ENCODE measurements at places on chromosomes 1 and 21. TPM values are rescaled to one million over a fixed set of nuclear protein-coding genes. Genes with fewer than 3 reads are reported as not detected.

DNA sequence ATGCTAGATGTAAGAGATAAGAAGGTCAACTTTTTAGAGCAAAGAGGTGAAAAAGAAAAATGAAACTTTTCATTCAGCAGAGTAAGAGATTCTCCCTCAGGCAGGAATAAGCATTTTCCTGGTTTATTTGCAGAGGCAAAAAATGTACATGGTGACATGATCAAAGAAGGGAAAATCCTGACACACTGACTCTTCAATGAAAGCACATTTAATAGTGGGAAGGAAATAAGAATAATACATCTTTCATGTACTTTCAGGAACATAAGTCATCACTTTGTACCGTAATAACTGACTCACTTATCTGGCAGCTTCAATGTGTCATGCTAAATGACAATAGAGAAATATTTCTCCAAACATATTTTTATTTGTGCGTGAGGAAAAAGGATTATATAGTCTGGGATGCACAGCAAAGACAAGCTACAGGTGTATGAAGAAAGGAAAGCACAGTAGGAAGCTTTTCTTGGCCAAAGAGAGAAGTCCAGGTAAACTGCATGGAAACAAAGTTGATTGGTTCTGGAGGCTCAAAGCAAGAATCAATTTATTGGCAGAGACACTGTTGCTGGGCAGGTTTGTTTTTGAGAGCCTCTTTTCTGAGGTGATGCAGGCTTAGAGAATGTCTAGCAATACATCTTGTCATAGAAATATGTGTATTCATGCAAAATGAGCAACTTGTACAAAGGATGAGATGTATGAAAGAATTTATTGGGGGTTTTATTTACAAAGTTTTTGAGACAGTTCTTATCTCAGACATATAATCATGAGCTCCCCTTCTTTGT lies 1409.0 kb downstream of the PLA2G4A start:
- DNase-seq = no peak

GRCh38 chr1:47441450-47442106 lies 3.7 kb downstream of the FOXD2 start:
- DNase-seq = no peak

- no peak for DNase-seq
Observed at GRCh38 chr1:209673631-209674417, 1.4 kb upstream of the G0S2 start.

GRCh38 chr1:207909687-207910086 lies 1.2 kb downstream of the CD34 start:
- no peak for DNase-seq

GRCh38 chr1:91783423-91784170 lies 102.4 kb downstream of the TGFBR3 start:
- no peak for DNase-seq

DNA sequence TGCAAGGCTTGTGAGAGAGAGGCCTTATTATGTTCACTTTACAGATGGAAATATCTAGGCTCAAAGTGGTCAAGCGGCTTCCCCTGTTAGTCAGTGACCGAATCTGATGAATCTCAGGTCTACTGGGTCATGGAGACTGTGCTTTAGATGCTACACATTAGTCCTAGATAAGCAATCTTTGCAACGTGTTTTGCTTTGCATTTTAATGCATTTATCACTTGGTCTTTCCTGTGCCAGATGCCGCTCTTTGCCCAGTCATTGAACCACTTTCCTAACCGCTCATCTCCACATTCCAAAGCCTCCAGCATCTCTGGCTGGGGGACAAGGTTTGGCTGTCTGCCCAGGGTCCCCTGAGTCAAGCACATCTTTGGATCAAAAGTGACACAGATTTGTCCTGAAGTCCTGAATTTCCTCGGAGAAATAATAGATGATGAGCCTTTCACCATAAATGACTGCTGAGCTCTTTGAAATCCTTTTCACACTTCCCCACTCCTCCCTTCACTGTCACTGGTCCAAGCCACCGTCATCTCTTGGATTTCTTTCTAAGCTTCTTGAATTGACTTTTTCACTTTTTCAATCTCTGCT lies 96.0 kb upstream of the USP24 start:
- DNase-seq = no peak

- DNase-seq = no peak
Observed at GRCh38 chr1:17633654-17634053, 94.2 kb downstream of the ARHGEF10L start.

GRCh38 chr1:32695098-32695904 lies 7.3 kb downstream of the SYNC start:
- DNase-seq = no peak

GRCh38 chr1:207430602-207431001 lies 23.5 kb upstream of the CR2 start:
- peak; percentile 51 for DNase-seq

GRCh38 chr1:38730511-38731397 lies 128.8 kb downstream of the RRAGC start:
- DNase-seq = no peak

- DNase-seq = no peak
Observed at GRCh38 chr1:243984788-243985187, 66.3 kb upstream of the ZBTB18 start.

DNA sequence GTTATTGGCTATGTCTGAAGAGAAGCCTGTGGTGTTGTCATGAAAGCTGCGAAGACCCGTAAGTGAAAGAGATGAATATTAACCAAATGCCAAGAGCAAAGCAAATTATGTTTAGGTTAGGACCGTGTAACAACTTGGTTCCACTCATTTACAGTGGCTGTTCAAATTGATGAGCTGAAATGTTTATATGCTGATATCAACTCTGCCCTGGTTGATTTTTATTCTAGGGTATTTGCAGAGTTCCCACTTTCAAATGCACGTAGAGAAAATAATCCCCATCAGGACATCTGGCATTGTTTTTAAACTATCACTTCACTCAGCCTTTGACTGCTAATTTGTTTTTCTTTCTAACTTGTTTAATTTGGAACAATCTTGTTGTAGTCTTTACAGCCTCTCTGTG lies 581.6 kb upstream of the ADAMTS5 start:
- DNase-seq = no peak

DNA sequence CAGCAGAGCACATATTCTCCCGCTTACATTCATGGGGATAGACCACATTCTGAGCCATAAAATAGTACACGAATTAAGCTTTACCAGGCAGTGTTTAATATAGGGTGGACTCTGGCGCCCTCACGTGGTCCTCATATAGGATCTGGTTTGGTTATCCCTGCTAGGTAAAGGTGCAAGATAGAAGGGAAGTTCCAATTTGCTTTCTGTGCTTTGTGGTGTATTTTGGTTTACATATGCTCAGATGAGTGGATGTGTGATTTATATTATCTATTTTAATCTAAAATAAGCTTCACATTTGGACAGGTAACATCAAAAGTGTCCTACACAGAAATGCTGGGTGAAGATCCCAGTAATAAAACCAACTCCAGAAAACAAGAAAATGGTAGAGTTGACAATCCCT lies 3.6 kb downstream of the CR1 start:
- DNase-seq = peak; percentile 77

DNA sequence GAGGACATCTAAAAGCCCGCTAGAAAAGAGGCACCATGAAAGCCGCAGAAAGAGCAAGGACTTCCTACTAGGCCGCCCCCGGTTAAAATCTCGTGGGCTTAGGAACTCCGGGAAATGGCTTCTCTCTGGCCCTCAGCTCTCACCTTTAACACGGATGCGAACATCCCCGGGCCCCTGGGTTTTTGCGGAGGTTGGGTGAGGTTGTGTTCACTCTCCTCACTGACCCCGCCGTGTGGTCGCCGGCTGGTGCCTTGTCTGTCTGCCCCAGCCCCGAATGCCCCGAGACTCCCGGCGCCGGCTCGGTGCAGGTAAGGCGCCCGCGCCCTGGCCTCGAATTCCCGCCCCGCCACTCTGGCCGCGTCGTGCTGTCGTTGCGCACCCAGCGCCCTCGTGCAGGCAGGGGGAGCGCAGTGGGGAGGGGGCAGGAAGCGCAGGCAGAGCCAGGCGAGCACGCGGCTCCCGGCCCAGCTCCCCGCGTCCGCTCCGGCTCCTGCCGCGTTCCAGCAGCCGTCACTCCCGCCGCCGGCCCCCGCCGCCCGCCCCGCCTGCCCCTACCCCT lies at the start of gene SHISAL2A:
SHISAL2A (plus strand) TSS at position 437 of the 559 bp plus-strand sequence. CDS start 326 bp downstream, outside the sequence.
- no peak for DNase-seq

GRCh38 chr1:109011335-109011734 lies 30.6 kb downstream of the WDR47 start:
- no peak for DNase-seq

DNA sequence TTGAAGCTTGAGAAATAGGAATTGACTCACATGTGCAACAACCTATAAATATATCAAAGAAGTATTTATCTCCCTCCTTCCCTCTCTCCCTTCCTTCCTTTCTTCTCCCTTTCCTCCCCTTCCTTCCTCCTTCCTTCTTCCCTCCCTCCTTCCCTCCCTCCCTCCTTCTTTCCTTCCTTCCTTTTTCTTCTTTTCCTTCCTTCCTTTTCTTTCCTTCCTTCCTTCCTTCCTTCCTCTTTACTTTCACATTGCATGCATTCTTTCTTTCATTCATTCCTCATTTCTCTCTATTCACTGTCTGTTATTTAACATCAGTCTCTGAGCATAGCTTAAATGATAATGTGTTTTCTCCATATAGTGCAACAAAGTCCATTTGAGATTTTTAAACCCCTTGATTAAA lies 214.2 kb downstream of the CHRM3 start:
- DNase-seq = no peak

DNA sequence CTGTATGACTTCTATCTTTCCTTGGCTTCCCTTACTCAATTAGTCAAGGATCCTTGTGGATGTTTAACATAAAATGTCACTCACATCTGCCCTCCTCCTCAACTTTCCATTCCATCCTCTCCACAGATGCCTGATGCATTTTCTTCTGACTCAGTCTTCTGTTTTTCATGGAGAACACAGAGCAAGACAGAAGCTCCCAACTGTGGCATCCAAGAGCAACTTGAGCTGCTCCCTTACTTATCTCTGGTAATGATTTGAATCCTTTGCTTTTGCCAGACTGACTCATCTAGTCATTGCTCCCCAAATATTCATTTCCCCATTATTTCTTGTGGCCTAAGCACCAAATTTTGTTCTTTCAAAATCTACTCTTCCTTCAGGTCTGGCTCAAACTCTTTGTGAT lies 120.6 kb downstream of the LYPLAL1 start:
- DNase-seq = no peak

DNA sequence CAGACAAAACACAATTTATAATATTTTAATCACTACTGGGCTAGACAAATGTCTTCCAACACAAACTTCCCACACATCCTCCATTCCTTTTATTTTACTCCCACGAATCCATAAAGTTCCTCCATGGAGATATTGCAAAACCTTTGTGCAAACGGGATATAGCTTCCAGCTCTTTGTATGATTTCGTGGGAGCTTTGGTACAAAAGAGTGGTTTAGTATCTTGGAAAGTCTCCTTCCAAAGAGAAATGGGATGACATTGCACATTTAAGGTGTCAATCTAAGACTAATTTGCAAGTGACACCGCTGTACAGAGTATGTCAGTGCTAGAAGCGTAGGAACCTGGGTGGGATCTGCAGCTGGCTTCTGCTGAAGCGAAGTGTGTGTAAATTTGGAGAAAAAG lies 455.2 kb upstream of the RUNX1 start:
- no peak for DNase-seq

- DNase-seq = no peak
Observed at GRCh38 chr1:151972542-151973248, 21.0 kb downstream of the S100A10 start.

GRCh38 chr1:99650773-99651437 lies 5.0 kb downstream of the PALMD start:
- DNase-seq = no peak

DNA sequence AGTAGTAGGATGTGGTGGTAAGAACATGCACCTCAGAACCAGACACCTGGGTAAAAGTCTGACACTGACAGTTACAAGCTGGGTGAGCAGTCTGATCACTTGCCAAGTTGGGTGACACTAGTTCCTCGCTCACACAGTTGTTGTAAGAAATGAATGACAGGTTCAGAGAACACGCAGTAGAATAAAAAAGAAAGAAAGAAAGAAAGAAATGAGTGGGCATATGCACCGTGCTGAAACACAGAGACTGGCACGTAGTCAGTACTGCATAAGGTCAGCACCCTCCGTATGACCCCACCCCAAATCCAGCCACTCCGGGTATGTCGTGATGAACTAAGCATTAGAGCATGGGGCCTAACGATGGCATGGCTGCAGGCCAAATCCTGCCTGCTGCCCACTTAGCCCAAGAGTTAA lies 90.6 kb downstream of the GLUL start:
- DNase-seq = no peak

DNA sequence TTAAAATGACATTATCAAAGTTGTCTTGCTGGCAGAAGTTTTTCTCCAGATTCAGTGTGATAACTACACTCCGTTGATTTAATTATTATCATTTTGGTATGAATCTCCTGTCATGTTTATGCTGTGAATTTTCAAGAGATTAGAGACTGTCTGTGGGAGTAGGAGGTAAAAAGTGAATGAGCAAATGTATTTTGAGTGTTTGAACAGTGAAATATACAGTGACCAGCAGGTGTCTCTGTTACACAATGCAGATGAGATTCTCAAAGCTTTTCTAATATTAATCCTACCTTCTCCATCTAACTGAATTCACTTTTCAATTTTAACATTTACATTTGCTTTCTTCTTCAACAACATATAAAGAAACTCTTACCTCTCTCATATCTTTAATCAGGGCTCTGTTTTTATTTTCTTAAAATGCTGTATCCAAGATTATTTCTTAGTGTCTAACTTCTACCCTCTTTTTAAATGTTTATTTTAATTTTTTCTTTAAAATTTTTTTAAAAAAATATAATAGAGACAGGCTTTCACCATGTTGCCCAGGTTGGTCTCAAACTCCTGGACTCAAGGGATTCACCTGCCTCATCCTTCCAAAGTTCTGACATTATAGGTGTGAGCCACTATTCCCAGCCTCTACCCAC lies 20.9 kb upstream of the HSPA13 start:
- peak; percentile 45 for DNase-seq

Gene FBLIM1
- not detected for total RNA-seq

Gene PLOD1
- 11.7 TPM for total RNA-seq

Gene LRRC3
- total RNA-seq = not detected

Gene RAP1GAP
- not detected for total RNA-seq

Gene PIGK
- 18.9 TPM for total RNA-seq

Gene TRAF5
- 61.1 TPM for total RNA-seq

Gene AJAP1
- not detected for total RNA-seq

Gene CD1D
- total RNA-seq = 5.8 TPM

Gene PTGFR
- total RNA-seq = not detected

Data from OCI-LY7 (cell line).